Upper lobe of right lung (tissue), 1 donor: ENCODE measurements at places on chromosomes 5 and 9. TPM values are rescaled to one million over a fixed set of nuclear protein-coding genes. Genes with fewer than 3 reads are reported as not detected.

LCN15 gene
- not detected for total RNA-seq

FAM170A gene
- total RNA-seq, result not detected

CD274 gene
- 25.9 TPM for total RNA-seq

DMRT3 gene
- total RNA-seq, result not detected

BRD9 gene
- 33.8 TPM for total RNA-seq

BTNL9 gene
- total RNA-seq, result 99.8 TPM

RNF14 gene
- 51.6 TPM for total RNA-seq

- H3K27me3 ChIP-seq, result peaks cover 20% of the 10 kb centered on the region
- no peaks in the 10 kb centered on the region for H3K4me1 ChIP-seq
- H3K36me3 ChIP-seq, result no peaks in the 10 kb centered on the region
Observed at GRCh38 chr5:6432206-6432605, 16.5 kb upstream of the UBE2QL1 start.

GRCh38 chr5:164573397-164573796, 1068.0 kb downstream of the MAT2B start:
- no peaks in the 10 kb centered on the region for H3K27me3 ChIP-seq
- no peaks in the 10 kb centered on the region for H3K36me3 ChIP-seq
- H3K4me1 ChIP-seq, result no peaks in the 10 kb centered on the region
- DNase-seq, result no peak
- H3K4me3 ChIP-seq, result no peak overlapping the region
- no peak overlapping the region for H3K27ac ChIP-seq

GRCh38 chr9:134485653-134486052, 155.9 kb upstream of the COL5A1 start:
- H3K4me3 ChIP-seq, result no peak overlapping the region
- H3K36me3 ChIP-seq, result no peaks in the 10 kb centered on the region
- no peak for DNase-seq
- H3K27me3 ChIP-seq, result no peaks in the 10 kb centered on the region
- no peaks in the 10 kb centered on the region for H3K4me1 ChIP-seq
- H3K27ac ChIP-seq, result no peak overlapping the region

- H3K36me3 ChIP-seq, result no peaks in the 10 kb centered on the region
- no peak overlapping the region for H3K4me3 ChIP-seq
- no peaks in the 10 kb centered on the region for H3K4me1 ChIP-seq
Observed at GRCh38 chr5:2904399-2904798, 152.9 kb upstream of the IRX2 start.

DNA sequence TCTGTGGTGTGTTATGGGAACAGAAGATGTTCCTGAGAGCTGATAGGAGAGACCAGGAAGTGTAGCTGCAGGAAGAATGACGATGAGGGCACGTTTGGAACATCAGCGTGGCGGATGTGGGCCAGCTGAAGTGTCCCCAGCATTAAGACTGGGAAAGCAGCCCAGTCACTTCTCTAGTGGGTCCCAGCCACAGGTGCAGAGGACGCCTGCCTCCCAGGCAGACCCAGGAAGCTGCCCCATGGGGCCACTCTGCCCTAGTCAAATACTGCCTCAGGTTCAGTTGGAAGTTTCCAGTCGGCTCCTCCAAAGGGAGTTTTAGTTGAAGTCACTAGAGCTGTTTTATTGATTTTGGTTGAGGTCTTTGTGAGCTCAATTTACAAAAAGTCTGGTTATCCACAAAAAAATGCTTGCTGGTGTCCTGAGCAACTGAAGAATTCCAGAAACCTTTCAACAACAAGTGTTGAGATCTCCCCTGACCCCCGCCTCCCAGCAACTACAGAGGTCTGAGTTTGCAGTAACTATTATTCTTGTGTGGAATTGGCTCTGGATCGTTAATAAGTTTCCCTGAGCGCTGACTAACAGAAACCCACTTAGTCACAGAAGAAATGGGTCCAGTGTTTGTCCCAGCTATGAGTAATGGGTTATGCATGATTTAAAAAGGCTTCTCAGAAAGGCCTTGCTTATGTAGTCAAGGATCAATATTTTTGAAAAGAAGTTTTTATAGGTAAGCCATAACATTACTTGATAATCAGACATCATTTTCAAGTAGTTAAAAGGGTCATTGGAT, 294.1 kb downstream of the FANCC start:
- DNase-seq, result peak; percentile 69
- peaks cover 15% of the 10 kb centered on the region for H3K36me3 ChIP-seq
- no peaks in the 10 kb centered on the region for H3K27me3 ChIP-seq
- H3K4me1 ChIP-seq, result peaks cover 72% of the 10 kb centered on the region
- H3K27ac ChIP-seq, result peak overlapping the region; percentile 70

DNA sequence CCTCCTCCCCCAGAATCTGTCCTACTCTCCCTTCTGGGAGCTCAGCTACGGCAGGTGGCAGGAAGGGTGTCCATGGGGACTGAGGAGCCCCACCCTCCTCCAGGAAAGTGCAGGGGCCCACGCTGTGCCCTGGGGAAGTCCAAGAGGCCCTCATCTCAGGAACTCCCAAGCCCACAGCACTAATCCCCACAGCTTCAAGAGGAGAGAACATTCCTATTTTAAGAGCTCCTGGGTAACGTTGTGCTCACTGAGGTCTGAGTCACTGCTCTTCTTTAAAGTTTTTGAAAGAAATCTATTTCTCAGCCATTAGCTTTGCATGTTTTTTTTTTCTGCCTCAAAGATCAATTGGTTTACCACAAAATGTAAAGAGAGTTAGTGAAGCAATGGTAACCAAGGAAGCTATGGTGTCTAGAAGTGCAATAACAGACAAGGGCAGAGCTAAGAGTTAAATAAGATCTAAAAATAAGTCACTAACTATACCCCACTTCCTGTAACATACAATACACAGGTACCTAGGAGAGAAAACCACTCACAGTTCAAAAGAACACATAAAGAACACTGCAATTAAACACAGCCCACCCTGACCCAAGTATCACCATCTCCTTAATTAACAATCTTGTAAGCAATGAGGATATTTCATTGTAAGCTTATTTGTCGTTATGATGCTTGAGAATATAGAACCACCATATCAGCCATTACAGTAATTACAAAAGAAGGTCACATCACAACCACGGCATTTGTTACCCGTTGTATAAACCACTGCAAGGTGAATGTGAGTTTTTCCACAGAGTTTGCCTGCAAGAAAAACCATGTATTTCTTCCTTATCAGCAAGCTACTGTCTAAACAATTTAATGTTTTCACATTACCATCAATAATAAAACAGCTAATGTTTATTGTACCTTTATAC, 382.3 kb upstream of the SLC30A5 start:
- no peak overlapping the region for H3K27ac ChIP-seq
- no peaks in the 10 kb centered on the region for H3K36me3 ChIP-seq
- no peak overlapping the region for H3K4me3 ChIP-seq
- no peaks in the 10 kb centered on the region for H3K4me1 ChIP-seq

DNA sequence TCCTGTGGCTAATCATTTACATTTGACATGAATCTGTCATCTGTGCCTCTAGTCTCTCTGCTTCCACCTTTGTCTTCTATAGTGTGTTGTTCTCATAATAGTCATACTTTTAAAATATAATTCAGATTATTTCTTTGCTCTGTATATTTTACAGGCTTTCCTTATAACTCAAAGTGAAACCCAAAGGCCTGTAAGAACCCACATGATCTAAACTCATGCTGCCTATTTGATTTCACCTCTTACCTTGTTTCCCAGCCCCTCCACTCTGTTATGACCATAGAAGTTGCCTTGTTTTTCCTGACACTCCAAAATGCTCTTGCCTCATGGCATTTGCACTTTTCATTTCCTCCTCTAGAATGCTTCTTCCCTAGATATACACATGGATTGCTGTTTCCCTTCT, 74.2 kb downstream of the COMMD10 start:
- H3K4me3 ChIP-seq, result no peak overlapping the region
- DNase-seq, result no peak
- no peak overlapping the region for H3K27ac ChIP-seq
- H3K36me3 ChIP-seq, result no peaks in the 10 kb centered on the region
- H3K27me3 ChIP-seq, result no peaks in the 10 kb centered on the region

DNA sequence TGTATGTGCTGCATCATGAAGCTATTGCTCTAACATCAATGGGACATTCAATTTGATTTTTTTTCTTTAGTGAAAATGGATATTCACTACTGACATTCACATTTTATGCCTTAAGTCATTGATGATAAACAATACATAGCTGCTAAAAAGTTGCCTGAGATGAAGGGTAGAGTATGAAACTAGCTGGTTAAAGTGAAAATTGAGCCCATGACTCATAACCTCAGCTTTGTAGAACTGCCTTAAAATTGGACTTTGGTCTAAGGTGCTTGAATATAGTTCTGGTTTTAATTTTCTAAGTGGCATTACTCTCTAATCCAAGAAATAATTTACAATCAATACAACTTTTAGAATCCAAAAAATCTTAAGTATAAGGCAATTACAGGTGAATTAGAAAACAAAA, 740.4 kb upstream of the RIOK2 start:
- H3K36me3 ChIP-seq, result no peaks in the 10 kb centered on the region
- DNase-seq, result no peak
- H3K4me1 ChIP-seq, result no peaks in the 10 kb centered on the region
- H3K4me3 ChIP-seq, result no peak overlapping the region
- no peak overlapping the region for H3K27ac ChIP-seq

DNA sequence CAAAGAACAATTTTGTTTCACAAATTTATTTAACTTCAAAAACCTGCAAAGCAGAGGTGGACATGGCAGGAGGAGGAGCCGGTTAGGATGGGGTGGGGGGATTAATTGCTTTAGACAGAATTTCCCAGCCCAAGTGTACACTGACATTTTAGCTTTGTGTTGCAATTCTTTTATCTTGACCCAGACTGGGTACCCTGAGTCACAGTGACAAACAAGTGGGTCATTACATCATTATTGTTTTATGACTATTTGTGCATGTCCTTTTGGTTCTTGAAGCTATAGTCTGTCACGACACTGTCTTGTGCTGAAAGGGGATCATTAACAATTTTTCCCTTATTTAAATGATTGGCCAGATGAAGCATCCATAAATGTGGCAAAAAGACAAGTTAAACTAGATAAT, 84.5 kb upstream of the VCAN start:
- H3K36me3 ChIP-seq, result no peaks in the 10 kb centered on the region
- DNase-seq, result no peak
- H3K4me1 ChIP-seq, result no peaks in the 10 kb centered on the region
- H3K27me3 ChIP-seq, result no peaks in the 10 kb centered on the region
- no peak overlapping the region for H3K27ac ChIP-seq

DNA sequence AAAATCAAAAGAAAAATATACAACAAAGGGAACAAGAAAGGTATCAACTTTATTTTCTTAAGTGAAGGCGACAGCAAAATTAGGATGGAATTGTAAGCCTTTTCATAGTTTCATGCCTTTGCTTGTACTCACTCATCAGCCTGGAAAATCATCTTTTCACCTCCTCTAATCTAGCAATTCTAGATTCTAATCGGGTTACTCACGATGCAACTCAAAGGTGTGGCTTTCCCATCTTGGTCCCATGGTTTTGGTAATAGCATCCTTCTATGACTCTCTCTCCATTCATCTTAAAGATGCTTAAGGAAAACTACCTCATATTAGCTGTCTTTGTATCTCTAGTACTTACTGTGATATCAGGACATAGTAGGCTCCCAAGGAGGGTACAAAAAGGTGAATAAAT, 30.5 kb downstream of the DNAH5 start:
- H3K27ac ChIP-seq, result no peak overlapping the region
- H3K27me3 ChIP-seq, result no peaks in the 10 kb centered on the region
- H3K4me3 ChIP-seq, result no peak overlapping the region
- no peaks in the 10 kb centered on the region for H3K4me1 ChIP-seq

DNA sequence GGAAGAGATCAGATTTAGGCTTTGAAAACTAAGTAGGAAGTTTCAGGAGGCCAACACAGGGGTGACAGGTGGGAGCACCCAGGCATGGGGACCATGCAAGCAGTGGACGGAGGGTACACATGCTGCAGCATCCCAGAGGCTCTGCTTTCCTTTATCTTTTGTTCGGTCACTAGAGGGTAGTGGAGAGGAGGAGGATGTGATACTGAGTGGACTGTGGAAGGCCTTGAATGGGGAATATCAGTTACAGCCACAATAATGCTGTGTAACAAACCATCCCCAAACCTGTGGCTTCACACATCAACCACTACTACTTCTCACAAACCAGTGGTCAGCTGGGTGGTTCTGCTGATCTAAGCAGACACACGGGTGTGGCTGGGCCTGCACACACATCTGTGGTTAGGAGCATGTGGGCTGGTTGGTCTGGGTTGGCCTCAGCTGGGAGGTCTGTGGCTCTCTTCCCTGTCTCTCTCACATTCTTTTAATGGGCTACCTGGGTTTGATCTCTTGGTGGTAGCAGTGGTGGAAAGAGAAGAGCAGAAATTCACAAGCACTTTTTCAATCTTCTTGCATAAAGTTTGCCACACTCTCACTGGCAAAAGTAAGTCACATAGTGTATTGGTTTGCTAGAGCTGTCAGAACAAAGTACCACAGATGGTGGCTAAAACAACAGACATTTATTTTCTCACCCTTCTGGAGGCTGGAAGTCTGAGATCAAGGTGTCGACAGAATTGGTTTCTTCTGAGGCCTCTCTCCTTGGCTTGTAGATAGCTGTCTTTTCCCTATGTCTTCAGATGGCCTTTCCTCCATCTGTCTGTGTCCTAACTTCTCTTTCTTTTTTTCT, 238.7 kb downstream of the AGTPBP1 start:
- no peaks in the 10 kb centered on the region for H3K27me3 ChIP-seq
- no peak overlapping the region for H3K4me3 ChIP-seq
- no peaks in the 10 kb centered on the region for H3K4me1 ChIP-seq
- no peak for DNase-seq
- no peak overlapping the region for H3K27ac ChIP-seq

DNA sequence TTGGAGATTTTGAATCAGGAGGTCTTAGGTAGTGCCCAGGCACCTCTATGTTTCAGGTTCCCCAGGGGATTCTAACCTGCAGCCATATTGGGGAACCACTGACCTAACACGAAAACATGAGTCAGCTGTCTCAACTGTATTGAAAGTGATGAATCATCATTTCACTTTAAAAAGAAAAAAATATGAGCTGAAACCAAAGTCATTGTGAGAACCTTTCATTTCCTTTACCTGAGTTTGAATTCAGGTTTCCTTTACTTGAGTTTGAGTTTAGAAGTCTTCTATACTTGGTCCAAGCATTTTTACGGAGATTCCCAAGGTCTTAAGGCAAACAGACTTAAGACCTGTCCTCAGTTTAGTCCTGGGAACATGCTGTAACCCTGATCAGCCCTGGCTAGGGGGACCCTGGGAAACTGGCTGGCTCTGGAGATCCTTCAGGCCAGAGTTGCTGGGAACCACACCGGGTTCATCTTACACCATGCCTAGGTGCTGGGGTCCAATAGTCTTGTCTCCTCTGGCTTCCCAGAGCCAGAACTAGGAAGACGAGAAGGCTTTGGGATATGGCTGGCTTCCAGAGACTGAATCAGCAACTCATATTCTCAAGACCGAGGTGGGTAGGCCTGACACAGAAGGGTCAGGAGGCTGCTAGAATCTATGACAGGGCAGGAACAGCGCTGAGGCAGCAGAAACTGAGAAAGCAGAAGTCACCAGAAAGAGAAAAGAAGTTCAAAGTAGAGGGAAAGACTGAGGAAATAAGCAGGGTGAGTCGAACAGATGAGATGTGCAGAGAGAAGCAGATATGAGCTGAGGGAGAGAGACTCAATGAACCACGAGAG, 16.4 kb upstream of the PDCD1LG2 start:
- no peaks in the 10 kb centered on the region for H3K36me3 ChIP-seq
- peak overlapping the region; percentile 48 for H3K27ac ChIP-seq
- peaks cover 7% of the 10 kb centered on the region for H3K4me1 ChIP-seq
- no peak for DNase-seq
- no peak overlapping the region for H3K4me3 ChIP-seq
